ENCODE measurements at places on chromosomes 3 and 15.
A peak's percentile ranks its signal among the peaks of the same experiment; 100 is the strongest.

DNA sequence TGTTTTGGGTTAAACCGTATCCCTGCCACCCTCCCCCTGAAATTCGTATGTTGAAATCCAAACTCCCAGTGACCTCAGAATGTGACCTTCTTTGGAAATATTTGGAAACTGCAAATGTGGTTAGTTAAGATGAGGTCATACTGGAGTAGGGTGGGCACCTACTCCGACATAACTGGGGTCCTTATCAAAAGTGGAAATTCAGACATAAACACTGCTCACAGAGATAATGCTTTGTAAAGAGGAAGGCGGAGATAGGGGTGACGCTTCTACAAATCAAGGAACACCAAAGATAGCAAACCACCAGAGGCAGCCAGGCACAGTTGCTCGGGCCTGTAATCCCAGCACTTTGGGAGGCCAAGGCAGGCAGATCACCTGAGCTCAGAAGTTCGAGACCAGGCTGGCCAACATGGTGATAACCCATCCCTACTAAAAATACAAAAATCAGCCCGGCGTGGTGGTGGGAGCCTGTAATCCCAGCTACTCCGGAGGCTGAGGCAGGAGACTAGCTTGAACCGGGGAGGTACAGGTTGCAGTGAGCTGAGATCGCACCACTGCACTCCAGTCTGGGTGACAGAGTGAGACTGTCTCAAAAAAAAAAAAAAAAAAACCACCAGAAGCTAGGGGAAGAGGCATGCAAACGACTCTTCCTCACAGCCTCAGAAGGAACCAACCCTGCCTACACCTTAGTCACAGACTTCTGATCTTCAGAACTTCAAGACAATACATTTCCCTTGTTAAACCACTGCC lies 51.1 kb upstream of the CHD2 start:
- peak; percentile 36 for DNase-seq

DNA sequence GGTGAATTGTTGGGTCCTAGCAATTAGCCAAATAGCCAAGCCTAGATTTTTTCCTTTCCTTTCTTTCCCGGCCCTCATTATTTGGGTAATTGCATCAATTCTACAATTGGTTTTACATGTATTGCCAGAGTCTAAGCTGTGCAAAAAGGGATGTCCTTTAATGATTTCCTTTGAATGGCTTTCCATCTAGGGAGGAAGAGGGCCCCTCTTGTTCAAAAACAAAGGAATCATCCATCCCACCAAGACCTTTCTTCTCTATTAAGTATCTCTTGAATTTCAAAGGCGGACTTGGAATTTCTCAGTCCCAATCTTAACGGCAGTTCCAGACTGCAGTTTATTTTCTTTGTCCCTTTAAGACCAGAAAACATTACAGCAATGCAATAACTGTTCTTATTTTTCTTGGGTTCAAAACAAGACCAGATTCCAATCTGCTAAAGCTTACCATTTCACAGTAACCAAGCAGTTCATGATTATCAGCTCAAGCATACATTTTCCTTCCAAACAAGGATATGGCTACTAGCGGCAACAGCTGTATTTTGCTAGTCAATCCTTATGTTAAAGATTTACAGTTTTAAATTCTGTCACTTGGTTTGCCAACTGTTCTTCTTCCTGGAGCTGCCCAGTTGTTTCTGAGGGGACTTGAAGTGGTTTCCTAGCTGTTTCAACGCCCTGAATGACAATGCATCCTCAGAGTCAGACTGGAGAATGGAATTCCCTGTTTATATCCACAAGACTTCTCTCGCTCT lies 91.4 kb upstream of the LRIG1 start:
- no peak for DNase-seq

DNA sequence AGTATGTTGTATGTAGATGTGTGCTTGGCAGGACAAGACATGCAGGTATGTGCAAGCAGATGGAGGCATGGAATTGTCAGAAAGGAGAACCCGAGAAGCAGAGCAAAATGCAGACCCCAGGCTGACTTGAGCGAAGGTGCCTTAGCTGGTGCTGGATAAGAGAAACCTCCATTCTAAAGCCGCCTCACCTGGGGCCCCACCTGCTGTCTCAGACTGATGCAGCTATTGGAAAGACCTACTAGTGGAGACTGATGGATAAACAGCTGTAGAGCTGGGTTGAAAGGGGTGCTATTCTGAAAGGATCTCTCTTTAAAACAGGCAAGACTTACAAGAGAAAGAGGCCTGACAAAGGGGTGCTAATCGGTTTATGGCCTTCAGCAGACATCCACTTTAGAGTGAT lies 86.2 kb downstream of the EPHB1 start:
- DNase-seq: no peak

- no peak for DNase-seq
Observed at GRCh38 chr3:102037209-102037608, 187.9 kb downstream of the NFKBIZ start.

GRCh38 chr3:106059953-106060517 lies 191.2 kb upstream of the CBLB start:
- DNase-seq: no peak

- no peak for DNase-seq
Observed at GRCh38 chr3:102163039-102163817, 271.6 kb upstream of the ZPLD1 start.

- DNase-seq: no peak
Observed at GRCh38 chr15:64635499-64636495, 139.6 kb downstream of the RBPMS2 start.

DNA sequence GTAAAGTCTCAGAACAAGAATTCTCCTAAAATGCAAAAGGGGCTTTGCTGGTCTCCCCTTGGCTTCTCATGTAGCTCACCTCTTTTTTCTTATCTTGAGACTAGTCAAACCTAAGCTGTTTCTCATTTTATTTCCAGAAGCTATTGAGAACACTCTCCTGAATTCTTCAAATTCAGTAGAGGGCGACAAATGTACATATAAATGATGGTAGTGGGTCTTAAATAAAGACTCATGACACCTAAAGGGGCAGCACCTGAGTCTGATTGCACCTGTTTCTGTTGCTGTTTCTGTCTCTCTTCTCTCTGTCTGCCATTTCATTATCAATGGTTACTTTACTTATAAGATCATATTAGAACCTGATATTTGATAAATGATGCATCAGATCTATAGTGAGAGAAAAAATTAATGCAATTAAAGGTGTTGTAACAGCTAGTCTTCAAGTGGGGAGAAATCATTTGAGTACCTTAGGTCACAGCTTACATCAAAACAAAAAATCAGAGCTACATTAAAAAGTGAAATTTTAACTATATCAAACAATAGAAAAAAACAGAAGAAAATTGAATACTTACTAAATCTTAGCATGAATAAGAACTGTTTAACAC lies 7.0 kb downstream of the ADIPOQ start:
- peak; percentile 13 for DNase-seq

- DNase-seq: no peak
Observed at GRCh38 chr3:52440671-52441070, 4.2 kb downstream of the SEMA3G start.

DNA sequence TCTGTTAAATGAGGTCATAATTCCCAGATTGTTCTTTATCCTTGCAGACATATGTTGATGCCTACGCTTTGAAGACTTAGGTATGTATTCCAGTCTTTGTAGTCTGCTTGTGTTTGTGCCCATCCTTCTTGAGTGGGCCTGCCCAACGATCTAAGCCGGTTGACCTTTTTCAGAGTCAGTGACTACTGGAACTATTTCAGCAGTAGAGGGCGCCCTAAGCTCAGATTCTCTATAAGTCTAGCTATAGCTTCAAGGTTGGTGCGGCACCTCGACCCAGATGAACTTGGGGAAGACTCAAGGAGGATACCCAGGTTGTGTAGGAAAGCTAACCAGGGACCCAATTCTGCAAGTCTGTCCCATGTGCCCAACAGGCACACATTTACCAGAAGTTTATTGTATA lies 228.8 kb upstream of the PPP2R3A start:
- peak; percentile 10 for DNase-seq

Measured in stimulated activated CD4-positive, alpha-beta T cell treated with anti-CD3 and anti-CD28 coated beads, Interleukin-15, amount 100 ng/mL, for 24 hours (primary cell).